ENCODE measurements at places on chromosomes 11 and 22.
A peak's percentile ranks its signal among the peaks of the same experiment; 100 is the strongest.

DNA sequence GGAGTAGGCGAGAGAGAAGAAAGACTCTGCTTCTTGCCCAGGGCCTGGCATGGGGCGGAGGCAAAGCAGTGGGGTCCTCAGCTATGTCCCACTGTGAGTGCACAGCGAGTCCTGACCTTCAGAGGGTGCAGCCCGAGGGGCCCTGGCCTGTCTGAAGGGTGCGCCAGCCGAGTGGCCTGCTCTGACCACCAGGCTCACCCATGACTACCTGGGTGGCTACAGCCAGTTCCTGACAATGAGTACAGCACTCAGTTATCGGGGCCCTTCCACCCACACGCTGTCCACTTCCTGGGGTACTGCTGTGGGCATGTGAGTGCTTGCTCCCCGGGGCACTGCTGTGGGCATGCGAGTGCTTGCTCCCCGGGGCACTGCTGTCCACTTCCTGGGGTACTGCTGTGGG lies 74.1 kb upstream of the B3GAT1 start:
- DNase-seq, result no peak

DNA sequence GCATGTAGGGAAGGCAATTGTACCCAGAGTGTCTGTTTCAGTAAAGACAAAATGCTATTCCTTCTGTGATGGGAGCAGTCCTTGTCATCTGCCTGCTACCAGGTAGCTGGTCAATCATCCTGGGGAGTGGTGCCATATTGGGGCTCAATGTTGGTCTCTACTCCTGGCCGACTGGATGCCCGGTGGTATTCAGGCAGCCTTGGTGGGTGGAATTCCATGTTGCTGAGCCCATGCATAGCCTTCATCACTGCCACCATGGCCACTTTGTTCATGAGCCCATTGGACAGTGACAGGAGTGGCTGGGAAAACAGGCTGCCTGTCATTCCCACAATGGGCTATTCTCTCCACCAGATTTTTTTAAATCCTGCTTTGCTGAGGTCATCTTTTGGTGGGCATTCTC lies 121.0 kb downstream of the WNT7B start:
- no peak for DNase-seq

- DNase-seq, result no peak
Observed at GRCh38 chr11:109957000-109957399, 136.2 kb upstream of the ZC3H12C start.

- DNase-seq, result no peak
Observed at GRCh38 chr11:105177658-105178057, 38.1 kb upstream of the CARD18 start.

DNA sequence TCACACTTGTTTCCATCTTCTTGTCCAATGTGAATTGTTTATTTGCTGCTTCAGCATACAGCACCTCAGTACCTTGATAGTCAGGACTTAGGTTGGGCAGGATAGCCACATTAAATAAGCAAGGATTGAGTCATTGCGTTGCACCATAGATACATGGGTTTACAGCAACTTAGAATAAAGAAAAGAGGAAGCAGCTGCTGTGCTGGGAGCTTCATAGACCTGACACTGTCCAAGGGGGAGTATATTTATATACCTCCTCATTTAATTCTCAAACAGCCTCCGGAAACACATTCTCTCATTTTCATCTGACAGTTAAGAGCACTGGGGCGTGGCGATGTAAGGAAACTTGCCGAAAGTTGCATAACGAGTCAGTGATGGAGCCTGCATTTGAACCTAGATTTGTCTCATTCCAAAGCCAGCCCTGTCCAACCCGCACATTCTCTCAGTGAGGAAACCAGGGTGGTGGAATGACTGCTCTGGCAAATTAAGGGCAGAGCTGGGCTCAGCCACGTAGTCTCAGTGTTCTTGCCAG lies 42.2 kb downstream of the UBASH3B start:
- DNase-seq, result peak; percentile 3

DNA sequence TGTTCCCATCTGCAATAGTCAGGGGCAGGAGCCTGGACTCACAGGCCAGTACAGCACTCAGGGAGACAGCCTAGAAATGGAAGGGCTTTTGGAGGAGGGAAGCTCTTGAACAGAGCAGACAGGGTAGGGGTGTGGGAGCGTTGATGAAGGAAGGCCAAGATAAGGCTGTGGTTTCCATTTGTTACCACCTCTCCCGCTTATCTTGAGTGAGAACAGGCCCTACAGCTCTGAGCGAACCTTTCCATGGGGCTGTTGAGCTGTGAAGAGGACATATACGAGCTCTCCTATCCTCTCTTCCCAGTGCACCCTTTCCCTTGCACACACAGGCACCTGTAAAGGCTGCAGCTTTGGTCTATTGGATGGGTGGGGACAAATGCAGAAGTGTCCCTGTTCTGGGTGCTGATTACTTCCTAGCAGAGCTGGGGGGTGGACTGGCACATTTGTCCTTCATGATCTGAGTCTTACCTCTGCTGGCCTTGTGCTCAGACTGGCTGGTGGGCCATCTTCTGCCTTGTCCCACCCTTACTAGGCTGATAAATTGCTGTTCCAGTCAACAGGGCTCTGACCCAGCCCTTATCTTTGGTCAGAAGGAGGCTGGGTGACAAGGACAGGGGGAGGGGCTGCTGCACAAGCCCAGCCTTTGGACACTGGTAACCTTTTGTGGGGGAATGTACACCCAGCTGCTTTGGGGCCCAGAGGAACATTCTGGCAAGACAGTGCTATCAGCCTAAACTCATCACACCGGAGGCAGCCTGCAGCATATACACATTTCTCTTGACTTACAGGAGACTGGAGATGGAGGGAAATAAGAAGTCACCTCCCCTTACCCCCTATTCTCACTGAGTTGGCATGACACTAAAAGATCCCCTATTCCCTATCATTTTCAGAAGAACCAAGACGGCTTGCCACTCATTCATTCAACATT lies 80.1 kb upstream of the NNMT start:
- no peak for DNase-seq

GRCh38 chr11:103881584-103881983 lies 154.9 kb upstream of the DDI1 start:
- DNase-seq, result no peak

DNA sequence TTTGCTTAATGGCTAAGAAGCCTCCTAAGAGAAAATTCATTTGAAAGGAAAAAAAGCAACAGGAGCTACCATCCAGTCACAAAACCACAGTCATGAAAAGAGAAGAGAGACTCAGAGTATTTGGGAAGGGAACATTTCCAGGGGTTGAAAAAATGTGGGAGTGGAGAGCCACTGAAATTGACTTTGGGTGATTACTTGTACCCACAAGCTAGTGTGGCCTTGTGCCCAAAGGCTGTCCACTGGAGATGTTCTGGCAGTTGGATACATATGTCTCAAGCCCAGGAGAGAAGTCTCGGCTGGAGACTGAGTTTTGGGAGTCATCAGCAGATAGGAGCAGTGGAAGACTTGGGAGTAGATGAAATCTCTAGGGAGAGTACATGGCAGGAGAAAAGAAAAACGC lies 3.2 kb upstream of the APOA5 start:
- no peak for DNase-seq

DNA sequence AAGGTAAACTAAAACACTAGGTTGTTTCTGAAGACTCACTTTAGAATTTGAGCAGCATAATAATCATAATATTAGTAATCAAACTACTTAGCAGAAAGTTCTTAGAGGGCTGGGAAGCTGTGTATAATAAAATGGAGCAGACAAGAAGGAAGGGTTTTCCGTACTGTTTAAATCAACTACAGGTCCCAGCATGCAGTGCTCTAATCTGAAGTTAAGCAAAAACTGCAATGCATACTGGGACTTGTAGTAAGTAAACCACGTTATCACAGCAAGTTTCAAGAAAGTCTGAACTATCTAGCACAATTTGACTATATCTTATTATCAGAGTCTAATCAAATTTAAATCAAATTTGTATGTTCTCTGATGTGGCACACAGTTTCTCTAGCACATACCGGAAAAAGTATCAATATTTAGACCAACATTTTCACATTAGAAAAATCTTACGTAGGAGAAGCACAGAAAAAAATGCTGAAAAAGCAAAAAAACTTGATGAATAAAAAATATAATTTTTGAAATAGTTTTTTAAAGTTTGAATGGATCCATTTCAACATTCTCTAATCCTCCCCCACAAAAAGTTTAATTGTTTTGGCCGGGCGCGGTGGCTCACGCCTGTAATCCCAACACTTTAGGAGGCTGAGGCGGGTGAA lies 8.2 kb downstream of the PHF21A start:
- DNase-seq, result peak; percentile 25
